ENCODE measurements at places on chromosomes 1 and 21.

DNA sequence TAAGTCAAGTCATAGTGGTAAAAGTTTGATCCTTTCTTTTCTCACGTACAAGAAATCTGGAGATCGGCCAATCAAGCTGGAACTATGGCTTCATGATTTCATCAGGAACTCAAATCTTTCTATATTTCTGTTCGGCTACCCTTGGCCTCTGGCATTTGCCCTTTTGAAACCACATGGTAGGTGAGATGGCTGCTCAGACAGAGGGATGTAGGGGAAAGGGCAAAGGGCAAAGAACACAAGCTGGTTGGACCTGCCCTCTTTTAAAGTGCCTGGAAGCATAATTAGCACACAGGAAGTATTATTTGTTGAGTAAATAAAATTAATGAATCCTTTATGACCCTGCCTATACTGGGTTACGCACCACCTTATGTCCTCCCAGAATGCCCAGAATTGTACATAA lies 11.5 kb upstream of the RGS1 start:
- DNase-seq, result no peak

- DNase-seq, result no peak
These were observed 247.9 kb downstream of the ADGRL2 start for GRCh38 chr1:82048596-82048995.

- DNase-seq, result no peak
These were observed 3.6 kb downstream of the COL9A2 start for GRCh38 chr1:40313329-40313957.

GRCh38 chr1:220691053-220691684 lies 1.0 kb downstream of the C1orf115 start:
- no peak for DNase-seq

DNA sequence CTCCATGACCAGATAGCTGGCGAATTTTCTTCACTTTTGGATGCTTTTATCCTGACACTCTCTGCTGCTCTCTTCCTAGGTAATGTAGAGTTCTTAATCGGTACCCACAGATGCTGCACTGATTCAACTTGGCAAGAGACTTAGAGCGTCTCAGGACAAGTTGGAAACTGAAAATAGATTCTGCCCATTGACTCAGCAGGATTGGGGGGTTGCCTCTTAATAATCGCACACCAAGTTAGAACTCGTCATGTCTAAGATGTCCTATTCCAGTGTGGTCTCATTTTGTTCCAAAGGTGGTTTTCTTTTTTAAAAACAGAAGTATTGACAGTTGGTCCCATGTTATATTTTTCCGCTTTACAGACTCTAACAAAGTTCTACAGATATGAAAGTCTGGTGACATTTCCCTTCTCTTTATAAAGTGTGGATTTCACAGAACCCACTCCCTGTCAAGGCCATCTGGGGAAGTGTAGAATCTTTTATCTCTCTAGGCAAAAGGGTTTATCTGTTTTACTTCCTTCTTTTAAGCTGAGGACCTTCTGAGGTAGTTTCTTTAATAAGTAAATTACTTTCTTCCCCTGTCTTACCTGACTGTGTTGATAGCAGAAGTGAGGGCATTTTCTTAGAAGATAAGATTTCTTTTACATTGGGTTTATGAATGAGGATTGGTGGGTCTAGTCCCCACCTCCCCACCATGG lies 12.1 kb upstream of the DIPK1A start:
- no peak for DNase-seq

GRCh38 chr1:90411185-90411584 lies 305.9 kb downstream of the BARHL2 start:
- no peak for DNase-seq

DNA sequence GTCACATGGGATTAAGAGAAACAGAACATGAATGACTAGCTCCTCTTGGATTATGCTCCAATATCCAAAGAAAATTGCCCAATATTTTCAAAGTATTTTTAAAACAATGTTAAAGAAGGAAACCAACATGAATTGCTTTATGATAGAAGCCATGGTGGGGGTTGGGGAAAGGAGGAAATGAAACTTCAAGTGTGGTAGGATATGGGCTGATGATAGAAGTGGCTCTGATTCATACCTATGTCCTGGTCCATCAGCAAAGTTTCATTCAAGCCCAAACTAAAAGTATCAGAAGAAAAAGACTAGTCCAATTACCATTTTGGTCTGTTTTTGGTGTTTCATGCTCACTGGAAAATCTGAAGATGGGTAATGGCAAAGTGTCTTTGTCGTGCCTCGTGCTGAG lies 104.2 kb upstream of the PROX1 start:
- DNase-seq, result no peak

DNA sequence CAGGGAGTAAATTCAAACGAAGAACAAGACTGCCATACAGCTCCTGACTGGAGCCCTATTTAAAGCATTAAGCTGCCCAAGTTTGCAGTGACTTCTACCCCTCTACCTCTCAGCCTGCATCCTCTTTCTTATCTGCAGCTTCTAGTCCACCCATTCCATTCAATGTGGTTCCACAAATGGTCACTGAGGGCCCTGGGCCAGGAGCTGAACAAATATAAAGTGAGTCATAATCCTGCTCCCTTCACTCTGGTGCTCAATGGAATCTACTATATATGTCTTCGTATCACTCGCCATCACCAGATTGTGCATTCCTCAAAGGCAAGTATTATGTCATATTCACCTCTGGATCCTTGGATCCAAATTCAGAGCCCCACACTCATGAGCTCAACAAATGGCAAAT lies 398.7 kb downstream of the BRINP2 start:
- no peak for DNase-seq

DNA sequence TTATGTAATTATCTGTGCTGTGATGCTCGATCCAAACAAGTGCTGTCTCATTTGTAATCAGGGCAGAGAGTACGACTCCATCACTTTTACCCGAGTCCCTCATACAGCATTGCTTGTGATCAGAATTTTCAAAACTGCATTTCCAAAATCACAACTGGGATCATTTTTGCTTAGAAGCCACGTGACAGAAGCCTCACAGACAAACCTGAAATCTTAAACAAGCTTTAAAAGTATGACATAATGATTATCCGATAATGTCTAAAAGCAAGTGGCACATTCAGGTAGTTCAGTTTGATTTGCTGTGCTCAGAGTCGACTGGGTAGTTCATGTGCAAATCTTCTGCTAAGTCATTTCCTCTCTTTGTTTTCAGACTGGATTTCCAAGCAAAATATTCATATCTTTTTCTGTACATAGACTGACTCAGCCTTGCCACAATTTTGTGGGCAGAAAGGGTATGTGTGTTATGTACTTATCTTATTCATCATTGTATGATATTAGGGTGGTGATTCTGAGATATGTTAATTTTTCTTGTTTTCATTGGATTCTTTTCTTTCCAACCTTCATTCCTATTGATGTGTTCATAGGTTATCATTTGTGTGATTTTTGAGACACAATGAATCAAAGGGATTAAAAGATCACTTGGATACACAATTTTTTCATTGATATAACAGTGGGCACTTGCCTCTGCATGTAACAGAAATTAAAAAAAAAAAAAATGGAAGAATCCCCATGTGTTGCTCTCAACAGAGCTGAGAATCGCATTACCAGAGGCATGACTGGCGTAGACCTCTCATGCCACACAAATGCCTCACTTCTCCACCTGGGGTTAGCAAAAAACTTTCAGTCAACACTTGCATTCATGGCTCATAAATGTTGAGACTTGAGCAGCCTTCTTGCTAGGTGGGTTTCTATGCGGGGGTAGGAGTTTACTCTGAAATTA lies 355.7 kb downstream of the LTN1 start:
- DNase-seq, result no peak

DNA sequence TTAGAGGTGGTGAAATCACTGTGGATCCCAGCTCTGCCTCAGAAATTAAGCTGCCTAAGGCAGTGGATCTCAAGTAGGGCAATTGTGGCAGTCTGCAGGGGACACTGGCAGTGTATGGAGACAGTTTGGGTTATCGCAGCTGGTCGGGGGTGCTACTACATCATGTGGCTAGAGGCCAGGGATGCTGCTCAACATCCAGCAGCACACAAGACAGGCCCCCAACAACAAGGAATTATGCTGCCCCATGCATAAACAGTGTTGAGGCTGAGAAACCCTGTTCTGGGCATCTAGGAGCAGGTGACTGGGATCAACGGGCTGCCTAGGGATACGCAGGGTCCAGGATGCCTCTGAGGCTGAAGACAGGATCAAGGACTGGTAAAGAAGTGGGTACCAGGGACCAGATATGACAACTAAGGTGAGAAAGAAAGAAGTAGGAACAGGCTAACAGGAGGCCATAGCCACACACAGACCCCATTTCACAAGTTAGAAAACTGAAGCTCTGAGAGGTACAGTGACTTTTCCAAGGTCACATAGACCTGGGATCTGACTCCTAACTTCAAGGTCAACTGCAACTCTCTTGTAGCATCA lies 8.7 kb downstream of the BATF3 start:
- DNase-seq, result no peak

DNA sequence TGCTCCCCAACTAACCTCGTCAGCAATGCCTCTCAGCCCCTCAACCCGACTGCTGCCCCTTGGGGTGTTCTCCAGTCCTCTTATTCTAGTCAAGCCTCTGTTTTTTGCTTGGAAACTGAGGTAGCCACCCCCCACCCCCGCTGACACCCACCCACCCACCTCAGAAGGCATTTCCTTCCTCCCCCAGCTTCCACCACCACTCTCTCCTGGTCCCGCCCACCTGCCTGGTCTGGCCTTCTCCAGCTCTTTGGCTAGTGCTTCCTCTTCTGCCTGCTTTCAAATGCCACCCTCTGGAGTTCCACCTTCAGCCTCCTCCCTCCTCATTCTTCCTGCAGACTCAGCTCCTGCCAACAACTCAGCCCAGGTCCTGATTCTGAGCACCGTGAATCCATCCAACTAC lies 35.3 kb downstream of the OLFML2B start:
- no peak for DNase-seq

DNA sequence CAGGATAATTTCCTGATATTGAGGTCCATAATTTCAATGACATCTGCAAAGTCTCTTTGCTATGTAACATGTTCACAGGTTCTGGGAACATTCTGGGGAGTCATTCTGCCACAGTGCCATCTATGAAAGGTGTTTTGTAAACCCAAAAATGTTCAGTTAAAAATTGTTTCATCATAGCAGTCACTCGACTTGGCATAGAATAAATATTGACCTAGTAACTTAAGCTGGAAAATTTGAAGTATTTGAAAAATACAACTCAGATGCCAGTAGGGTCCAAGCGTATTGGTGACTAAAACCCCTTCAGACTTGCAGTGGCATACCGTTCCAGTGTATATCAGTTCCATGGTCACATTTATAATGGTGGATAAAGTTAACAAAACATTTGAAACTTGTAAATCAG lies 6.8 kb downstream of the DESI2 start:
- no peak for DNase-seq

DNA sequence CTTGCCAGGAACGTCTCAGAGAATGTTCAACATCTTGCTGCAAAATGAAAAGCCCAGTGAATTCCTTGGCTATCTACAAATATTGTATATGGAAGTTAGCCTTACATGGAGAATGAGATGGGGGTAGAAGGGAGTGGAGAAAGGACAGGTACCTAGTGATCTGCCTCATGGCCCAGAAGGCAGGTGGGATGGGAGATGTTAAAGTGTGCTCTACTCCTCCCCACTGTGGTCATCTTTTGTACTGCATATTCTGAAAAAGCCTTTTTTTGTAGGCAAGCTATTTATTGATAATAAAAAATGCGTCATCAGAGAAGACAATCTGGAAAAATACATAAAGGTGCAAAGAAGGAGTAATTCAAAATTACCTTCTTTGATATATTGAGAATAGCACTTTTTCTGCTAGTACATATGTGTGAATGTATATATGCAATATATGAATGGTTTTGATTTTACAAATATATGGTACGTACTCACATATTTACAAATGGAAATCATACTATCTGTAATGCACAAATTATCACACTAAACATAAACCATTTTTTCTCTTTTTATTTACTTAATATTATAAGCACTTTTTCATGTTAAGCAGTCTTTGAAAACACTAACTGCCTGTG lies 19.1 kb upstream of the SLC5A9 start:
- DNase-seq, result peak; percentile 40

GRCh38 chr1:201880928-201881571 lies 7.6 kb upstream of the SHISA4 start:
- no peak for DNase-seq

- no peak for DNase-seq
These were observed 20.4 kb upstream of the SLAMF9 start for GRCh38 chr1:159974350-159974965.

GRCh38 chr1:110912784-110913183 lies 39.8 kb downstream of the CD53 start:
- DNase-seq, result no peak

DNA sequence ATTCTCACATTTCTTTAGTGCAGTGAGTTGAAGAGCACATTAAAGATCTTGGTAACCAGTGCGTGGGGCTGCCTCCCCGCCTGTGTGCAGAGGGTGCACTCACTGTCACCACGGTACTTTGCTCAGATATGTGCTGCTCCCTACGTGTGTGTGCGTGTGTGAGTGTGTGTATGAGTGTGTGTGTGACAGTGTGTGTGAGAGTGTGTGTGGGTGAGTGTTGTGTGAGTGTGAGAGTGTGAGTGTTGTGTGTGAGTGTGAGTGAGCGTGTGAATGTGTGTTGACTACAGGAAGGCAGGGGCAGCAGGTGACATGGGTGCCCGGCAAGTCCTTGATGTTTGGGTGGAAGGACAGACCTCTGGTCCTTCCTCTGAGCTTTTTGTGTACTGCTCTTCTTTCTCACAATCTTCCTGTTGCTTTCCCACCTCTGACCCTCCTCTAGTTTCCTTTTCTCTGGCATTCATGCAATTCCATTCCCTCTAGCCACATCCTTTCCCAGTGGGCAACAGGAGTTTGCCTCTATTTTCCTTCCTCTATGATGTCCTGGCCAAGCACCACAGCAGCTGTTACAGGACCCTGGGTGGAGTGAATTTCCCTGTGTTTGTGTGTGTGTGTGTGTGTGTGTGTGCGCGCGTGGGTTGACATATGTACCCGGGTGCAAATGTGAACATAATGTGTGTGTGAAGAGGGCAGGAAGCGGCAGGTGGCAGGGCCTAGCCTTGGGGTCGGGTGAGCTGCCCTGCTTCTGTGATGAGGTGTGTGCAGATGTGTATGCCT lies 19.8 kb downstream of the LHX4 start:
- DNase-seq, result no peak

GRCh38 chr21:28975397-28975796 lies 17.3 kb downstream of the LTN1 start:
- DNase-seq, result no peak

DNA sequence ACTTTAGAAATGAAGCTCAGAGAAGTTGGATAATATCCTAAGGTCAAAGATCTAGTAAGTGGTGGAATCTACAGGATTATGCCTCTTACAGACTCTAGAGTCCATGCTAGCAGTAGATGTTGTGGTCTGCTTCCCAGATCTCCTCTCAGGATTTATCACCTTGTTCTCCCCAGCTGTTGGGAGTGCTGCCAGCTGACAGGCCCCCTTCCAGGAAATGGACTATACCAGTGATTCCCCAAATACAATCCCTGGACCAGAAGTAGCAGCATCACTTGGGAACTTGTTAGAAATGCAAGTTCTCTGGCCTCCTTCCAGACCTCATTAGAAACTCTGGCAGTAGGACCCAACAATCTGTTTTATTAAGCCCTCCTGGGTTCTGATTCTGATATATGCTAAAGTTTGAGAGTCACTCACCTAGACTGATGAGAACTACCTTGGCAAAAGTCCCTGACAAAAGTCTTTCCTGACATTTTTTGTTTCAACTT lies 24.5 kb upstream of the NTNG1 start:
- DNase-seq, result no peak

- DNase-seq, result no peak
These were observed 283.8 kb downstream of the CACNA1E start for GRCh38 chr1:181767001-181767708.

Data from CD8-positive, alpha-beta T cell (primary cell).